Stimulated activated CD4-positive, alpha-beta T cell treated with anti-CD3 and anti-CD28 coated beads, Interleukin-15, amount 100 ng/mL, for 1 hour (primary cell): ENCODE measurements at places on chromosomes 6 and 20.

GRCh38 chr6:14968056-14968637 is 277.7 kb upstream of the JARID2 start:
- no peak for DNase-seq

DNA sequence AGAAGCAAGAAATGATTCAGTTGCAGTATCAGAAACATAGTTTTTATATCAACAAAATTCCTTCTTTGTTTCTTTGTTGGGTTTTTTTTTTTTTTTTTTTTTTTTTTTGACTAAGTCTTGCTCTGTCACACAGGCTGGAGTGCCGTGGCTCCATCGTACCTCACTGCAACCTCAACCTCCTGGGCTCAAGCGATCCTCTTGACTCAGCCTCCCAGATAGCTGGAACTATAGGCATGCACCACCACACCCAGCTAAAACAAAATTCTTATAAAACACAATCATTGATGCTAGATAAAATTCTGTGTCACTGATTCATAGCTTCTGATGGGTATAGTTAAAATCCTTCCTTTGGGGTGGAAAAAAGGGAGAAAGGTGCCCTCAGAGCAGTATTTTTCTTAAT is 110.3 kb upstream of the TNFAIP3 start:
- DNase-seq: no peak

DNA sequence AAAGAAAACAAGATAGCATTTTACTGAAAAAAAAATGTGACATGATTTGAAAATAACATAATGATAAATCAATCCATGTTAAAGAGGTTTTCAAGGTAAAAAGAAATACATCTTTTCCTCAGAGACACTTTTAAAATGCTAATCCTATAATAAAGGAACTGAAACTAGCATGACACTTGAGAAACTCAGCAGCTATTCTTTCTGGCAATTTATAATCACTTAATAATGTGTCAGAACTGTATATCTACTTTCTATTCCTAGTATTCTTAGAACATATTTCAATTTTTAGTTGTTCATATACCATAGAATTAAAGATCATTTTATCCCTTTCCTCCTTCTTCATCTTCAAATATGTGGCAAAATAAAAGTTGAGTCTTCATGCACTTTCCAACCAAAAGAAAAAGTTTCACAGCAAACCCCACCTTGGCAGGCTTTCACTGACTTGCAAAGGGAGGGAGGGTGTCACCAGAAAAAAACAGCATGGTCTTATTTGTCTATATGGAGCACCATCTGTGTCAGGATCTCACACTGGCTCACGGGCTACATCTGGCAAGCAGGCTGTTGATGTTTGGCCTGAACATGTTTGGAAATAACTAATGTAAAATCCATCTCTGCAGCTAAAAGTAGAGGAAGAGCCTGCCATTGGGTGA is 48.5 kb downstream of the FHL5 start:
- no peak for DNase-seq

DNA sequence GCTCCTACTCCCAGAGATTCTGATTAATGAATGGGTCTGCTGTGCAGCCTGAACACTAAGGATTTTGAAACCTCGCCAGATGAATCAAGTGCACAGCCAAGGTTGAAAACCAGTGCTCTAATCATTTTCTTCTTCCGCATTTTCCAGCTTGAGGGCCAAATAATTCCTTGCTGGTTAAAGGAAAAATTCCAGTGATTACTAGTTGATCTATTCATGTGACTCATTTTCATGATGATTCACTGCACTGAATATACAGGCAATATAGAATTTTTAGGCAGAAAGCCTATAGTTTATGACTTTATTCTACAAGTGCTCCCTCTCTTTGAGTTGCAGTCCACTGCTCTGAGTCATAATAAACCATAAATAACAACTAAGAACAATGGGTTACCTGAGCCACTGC is 80.6 kb upstream of the PROKR2 start:
- DNase-seq: no peak

DNA sequence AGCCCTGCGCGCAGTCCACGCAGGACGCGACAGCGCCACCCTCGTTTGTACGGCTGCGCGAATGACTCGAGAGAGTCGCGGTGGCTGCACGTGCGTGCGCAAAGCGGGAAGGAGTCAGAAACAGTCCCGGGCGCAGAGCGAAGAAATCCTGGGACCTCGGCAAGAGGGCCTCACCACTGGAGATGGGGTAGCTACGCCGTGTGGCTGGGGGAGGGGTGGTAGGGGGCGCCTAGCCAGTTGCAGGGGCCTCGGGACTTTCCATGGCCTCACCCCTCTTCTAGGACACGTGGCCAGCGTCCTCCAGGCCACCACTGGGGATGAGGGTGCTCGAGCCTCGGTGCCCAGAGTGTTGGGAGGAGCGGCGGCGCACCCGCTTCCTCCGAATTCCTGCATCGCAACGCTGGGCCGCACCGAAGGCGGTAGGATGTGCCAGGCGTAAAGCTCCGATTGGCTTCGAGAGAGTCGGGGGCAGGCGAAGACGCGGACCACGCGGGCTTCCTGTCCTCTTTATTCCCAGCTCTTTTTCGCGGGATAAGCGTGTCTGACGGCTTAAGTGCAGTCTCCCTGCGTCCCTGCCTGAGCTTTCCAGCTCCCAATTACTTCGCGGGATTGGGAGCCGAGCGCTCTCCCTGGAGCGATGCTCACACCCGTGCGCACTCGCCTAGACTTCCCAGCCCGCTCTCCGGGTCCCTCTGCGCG is 38.7 kb downstream of the NCR2 start:
- no peak for DNase-seq

DNA sequence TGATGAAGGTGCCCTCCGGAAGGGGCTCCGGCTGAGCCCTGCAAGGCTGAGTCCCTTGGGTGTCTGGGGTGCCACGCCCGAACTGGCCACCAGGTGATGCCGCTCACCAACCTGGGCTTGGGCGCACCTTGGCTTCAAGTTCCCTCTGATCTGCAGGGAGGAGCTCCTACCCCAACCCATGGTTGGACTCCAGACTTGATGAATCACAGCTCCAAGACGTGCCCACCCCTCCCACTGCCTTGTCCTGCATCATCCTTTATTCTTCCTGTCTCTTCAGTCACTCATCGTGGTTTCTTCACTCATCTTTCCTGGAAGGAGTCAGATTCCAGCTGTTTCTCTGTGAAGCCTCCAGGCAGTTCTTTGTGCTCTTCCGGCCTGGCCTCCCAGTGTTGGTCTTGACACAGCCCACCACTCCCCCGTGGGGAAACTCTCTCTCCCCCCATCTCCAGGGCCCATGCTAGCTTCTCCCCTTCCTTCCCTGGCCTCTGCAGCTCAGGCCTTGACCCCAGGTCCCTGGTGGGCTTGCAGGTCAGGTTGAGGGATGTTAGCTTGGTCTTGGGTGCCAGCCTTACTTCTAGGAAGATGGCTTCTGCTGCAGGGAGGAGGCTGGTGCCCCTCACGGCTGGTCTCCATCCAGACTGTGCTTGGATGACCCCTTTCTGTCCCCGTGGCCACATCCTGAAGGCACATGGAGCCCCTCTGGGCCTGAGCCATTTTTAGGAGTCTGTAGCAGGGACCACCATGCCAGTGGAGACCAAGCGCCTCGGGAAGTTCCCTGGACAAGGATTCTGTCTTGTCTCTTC is 2.6 kb upstream of the ZBP1 start:
- peak; percentile 60 for DNase-seq

- DNase-seq: no peak
Measured at GRCh38 chr20:53642196-53643030, 48.8 kb upstream of the ZNF217 start.

DNA sequence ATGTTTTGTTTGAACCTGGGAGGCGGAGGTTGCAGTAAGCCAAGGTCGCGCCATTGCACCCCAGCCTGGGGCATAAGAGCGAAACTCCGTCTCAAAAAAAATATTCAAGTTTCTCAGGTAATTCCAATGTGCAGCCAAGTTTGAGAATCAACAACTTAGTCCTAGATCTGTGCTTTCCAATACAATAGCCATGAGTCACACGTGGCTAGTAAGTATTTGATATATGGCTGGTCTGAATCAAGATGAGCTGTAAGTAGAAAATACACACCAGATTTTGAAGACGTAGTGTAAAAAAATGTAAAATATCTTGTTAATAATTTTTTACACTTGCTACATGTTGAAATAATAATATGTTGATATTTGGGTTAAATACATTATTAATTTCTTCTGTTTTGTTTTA is 35.0 kb upstream of the BTBD3 start:
- DNase-seq: no peak

DNA sequence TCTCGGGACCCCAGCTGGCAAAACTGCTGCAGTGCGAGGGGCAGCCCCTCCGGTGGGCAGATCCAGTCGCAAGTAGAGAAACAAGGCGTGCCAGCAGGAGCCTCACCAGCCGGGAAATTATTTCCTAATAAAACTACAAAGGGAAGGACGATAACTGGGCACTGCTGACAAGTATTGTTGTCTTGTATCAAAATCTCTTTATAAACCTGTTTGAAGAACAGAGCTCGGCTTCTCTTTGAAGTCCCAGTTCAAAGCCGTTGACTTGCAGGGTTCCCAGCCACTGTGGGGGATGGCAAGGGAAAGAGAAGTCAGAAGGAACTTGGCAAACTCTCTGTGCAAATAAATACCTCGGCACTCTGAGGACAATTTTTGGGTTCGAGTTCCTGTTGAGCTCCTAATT is 504.5 kb downstream of the CD83 start:
- DNase-seq: no peak

DNA sequence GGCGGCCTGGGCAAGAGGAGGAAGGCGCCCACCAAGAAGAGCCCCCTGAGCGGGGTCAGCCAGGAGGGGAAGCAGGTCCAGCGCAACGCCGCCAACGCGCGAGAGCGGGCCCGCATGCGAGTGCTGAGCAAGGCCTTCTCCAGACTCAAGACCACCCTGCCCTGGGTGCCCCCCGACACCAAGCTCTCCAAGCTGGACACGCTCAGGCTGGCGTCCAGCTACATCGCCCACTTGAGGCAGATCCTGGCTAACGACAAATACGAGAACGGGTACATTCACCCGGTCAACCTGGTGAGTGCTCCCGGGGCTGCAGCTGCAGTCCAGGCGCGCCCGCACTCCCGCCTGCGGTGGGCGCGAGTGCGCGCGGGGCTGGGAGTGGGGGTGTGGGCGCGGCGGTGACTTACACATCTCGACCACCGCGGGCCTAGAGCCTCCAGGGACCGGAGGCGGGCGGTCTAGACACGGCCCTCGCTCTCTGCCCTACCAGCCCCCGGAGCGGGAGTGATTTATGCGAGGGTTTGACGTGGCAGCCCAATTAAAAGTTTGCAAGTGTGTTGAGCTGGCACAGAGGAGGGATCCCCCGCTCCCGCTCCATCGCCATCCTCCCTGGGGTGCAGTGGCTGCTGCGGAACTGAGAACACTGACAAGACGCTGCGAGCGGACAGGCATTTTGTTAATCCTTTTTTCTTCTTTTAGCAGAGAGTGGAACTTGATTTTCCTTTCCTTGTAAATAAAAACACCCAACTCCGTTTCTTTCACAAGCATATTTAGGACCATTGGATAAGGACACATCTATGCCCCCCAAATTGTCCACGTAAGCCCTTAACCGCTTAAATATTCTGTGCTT is 867 bp downstream of the TCF21 start:
- no peak for DNase-seq

GRCh38 chr20:11245431-11245830 is 571.6 kb upstream of the JAG1 start:
- DNase-seq: no peak

DNA sequence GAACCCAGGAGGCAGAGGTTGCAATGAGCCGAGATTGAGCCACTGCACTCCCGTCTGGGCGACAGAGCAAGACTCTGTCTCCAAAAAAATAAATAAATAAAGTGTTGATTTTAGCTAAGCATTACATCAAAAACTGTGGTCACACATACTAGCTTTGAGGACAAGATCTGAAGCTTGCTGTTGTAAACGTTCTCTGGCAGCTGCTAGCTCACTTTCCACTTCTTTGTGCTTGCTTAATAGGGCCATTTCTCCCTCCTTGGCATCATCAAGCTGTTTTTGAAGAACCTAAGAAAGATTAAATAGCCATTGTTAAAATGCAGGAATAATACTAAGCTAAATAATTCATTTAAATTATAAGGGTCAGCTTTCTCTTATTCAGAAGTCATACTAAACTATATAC is 55.7 kb downstream of the FAM184A start:
- DNase-seq: no peak

GRCh38 chr6:13508711-13509705 is 21.6 kb upstream of the GFOD1 start:
- DNase-seq: no peak

- no peak for DNase-seq
Measured at GRCh38 chr6:36986704-36987047, 680 bp upstream of the MTCH1 start.

DNA sequence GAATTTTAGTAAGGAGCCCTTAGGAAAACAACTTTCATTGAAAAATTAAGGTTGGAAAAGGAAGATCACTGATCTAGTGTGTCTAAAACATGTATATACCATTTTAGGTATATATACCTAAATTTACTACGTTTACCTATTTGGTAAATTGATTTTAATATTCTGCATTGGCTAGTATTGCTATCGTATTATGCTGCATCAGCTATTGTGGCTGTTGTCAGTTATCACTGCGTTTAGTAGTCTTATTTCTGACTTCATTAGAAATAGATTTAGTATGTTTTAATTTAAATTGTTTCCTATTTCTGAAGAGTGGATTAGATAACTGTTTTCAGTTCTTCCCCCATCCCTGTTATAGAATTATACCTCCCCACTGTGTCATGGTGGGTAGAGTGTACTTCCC is 101.7 kb upstream of the ARG1 start:
- no peak for DNase-seq

- no peak for DNase-seq
Measured at GRCh38 chr6:39203436-39204159, 25.7 kb downstream of the KCNK5 start.

DNA sequence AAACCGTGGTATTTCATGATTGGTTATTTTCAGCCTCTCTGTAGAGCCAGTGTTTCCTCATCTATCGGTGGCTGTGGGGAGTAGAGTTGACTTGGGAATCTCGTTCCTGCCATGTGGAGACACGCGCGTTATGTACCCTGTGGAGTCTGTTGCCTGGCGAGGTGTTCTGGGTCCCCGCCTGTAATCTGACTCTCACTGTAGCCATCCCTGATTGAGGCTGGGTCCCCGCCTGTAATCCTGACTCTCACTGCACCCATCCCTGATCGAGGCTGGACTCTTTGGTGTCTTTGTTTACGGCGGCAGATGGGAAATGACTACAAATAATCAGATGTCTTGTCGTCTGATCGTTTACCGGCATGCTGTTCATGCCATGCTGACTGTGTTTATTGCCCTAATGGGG is 153.9 kb downstream of the DTNBP1 start:
- no peak for DNase-seq

- DNase-seq: no peak
Measured at GRCh38 chr6:144286503-144287393, 1.6 kb downstream of the UTRN start.

DNA sequence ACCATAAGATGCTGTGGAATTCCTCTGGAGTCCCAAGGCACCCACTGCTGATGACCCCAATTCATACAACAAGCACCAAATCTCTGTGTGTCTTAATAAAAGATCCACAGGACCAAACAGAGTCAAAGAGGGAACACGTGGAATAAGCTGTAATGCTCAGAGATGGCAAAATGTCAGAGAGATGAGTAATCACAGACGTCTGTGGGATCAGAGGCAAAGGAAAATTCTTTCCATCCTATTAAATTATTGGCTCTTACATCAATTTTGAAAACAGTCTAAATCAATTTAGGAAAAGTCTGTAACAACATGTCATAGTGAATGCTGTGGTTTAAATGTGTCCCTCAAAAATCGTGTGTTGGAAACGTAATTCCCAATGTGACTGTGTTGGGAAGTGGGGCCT is 17.5 kb upstream of the SAMD3 start:
- no peak for DNase-seq

GRCh38 chr6:68126089-68126749 is 508.9 kb upstream of the ADGRB3 start:
- DNase-seq: no peak
